CD4-positive, alpha-beta T cell treated with Interferon gamma for 1 hour (primary cell): ENCODE measurements at places on chromosomes 4 and X.
A peak's percentile ranks its signal among the peaks of the same experiment; 100 is the strongest.

- DNase-seq: peak; percentile 26
Measured at GRCh38 chrX:136780763-136781162, at the start of gene ARHGEF6. ARHGEF6 (minus strand) TSS chrX:136780932; CDS start chrX:136780882, 50 bp downstream.

- peak; percentile 17 for DNase-seq
Measured at GRCh38 chrX:4547213-4547836, 833.9 kb upstream of the PRKX start.

DNA sequence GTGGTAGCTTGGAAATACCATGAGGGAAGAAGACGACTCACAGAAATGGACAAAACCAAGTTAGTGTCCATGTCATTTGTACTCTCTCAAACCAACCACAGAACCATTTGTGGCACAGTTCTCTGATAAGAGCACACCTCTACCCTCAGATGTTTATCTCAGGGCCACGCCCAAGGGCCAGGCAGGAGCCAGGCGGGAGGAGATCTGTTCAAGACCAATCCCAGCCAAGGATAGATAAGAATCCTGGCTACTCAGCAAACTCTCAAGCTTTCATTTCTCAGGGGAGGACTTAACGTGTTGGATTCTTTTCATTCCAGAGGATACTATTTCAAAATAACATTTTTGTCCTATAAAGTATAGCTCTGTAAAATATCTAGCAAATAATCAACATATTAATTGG lies 95.0 kb downstream of the NYX start:
- DNase-seq: no peak

GRCh38 chr4:98411731-98412130 lies 150.5 kb downstream of the RAP1GDS1 start:
- no peak for DNase-seq

DNA sequence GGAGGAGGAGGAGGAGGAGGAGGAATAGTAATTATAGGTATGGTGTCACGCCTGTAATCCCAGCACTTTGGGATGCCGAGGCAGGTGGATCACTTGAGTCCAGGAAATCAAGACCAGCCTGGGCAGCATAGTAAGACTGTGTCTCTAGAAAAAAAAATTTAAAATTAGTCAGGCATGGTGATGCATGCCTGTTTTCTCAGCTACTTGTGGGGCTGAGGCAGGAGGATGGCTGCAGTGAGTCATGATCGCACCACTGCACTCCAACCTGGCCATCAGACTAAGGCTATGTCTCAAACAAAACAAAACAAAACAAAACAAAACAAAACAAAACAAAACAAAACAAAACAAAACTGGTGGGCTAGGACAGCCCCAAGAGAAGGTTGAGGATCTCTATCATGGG lies 3.0 kb downstream of the STARD8 start:
- no peak for DNase-seq

GRCh38 chr4:175811228-175811627 lies 836 bp downstream of the GPM6A start:
- no peak for DNase-seq

DNA sequence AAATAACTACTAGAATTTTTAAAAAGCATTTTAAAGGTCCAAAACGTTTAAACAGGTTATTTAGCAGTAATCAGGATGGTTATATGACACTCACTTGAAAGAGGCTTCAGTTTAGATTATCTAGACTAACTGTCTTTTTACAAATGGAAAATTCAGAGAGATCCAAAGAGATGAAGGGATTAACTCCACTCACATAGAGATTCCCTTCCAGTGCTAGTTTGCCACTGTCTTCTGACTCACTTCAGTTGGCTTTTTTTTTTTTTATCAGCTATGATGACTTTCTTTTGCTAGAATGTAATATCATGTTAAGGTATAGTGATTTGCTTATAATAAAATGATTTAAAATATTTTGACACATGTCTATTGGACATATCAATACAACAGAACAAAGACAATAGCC lies 43.8 kb downstream of the GALNT7 start:
- DNase-seq: no peak

DNA sequence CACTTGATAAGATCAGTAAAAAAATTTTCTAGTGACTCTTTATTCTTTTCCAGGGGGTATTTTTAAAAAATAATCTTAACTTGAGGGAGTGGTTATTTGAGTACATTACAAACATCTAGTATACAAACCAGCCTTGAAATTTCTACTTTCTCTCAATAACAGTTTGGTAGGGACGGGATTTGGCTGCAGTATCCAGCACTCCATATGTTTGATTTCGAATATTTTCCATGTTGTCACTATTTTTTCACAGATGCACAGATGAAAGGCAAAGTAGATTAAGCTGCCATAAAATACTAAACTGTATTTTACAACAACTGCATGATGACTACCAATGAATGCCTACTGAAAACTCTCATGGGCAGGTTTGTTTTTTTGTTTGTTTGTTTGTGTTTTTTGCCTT lies 225.0 kb downstream of the COX7B2 start:
- no peak for DNase-seq

DNA sequence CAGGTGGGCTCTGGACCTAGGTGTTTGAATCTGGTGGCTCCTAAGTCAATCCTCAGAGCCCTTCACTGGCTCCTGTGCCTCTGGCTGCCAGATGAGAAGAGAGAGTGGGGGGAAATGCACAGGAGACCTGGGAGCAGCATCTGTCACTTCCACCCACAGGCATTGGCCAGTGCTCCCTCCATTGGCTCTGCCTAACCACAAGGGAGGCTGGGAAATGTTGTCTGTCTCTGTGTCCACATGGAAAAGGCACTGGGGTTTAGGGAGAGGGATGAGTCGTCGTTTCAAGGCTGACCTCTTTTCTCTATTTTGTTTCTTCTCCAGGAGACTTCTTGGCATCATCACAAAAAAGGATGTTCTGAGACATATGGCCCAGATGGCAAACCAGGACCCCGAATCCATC lies 76.4 kb downstream of the CLCN4 start:
- no peak for DNase-seq

- DNase-seq: no peak
Measured at GRCh38 chr4:105710678-105711077, 2.1 kb downstream of the GSTCD start.

- no peak for DNase-seq
Measured at GRCh38 chr4:20592663-20593062, 107.6 kb upstream of the PACRGL start.

DNA sequence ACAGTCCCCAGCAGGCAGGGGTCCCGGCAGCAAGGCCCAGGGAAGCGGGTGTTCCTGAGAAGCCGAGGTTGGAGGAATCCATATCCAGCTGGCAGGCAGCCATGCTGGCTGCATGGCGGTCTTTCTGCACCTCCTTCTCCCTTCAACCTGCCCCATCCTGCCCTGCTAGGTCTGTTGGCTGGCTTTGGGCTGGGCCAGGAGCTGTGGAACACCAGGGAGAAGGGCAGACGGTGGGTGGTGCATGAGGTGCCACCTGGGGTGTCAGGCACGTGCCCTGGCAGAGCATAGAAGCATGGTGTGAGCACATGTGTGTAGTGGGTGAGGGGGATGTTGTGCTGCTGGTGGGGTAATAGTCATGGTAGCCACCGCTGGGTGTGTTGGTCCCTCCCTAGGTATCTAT lies 150.1 kb downstream of the PJA1 start:
- DNase-seq: no peak

- DNase-seq: no peak
Measured at GRCh38 chrX:135389243-135389642, 32.5 kb upstream of the SMIM10L2A start.

GRCh38 chr4:58093352-58093751 lies 983.2 kb upstream of the IGFBP7 start:
- no peak for DNase-seq

GRCh38 chrX:44422631-44423030 lies 79.2 kb upstream of the EFHC2 start:
- no peak for DNase-seq

DNA sequence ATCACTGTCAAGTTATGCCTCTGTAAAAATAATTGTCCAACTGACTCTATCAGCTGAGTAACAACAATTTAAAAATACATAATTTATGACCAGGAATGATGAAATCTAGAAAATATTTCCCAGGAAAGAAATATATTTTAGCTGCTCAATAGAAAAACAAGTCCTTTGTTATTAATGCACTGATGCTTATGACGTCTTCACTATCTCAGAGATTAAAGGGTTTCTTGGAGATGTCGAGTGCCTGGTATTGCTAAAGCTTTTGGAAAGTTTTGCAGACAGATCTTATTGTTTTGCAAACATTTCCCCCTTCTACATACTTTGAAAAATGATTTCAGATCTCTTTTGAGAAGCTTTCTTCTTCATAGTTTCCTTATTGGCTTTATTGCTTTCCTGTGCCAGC lies 154.6 kb upstream of the RPS6KA3 start:
- DNase-seq: no peak

GRCh38 chrX:106894978-106895452 lies 8.1 kb downstream of the RIPPLY1 start:
- DNase-seq: no peak

DNA sequence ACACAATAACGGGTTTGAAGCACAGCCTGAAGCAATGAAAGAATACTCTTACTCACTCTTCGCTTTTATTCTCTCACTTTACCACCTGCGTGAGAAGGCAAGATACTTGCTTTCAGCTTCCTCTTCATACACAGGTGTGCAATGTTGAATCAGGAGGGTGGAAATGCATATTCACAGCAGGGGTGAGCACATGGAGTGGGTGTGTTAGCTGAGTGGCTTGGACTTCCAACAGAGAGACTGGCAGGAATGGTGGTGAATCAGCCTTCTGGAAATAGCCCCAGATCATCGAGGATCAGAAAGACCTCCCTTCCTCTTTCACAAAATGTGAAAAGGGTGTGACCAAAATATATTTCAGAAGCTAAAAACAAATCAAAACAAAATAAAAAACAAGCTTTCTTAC lies 521.2 kb downstream of the STIM2 start:
- DNase-seq: no peak

GRCh38 chrX:275967-276580 lies 5.1 kb upstream of the PLCXD1 start:
- peak; percentile 40 for DNase-seq

DNA sequence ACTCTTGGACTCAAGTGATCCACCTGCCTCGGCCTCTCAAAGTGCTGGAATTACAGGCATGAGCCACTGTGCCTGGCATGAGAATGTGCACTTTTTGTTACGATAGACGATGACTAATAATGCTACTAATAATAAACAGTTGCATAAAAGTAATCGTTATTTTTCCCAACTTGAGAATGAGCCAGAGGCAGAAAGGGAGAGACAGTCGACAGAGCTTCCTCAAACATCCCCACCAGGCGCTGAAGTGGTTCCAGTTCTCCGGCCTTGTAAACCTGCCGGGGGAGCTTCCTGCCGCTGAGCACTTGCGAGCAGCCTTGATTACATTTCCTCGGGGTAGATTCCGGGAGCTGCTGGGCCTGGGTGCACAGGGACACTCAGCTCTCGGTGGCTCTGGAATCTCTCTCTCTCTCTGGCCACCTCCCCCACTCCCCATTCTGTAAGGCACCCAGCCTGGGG lies 8.9 kb upstream of the HTRA3 start:
- no peak for DNase-seq

DNA sequence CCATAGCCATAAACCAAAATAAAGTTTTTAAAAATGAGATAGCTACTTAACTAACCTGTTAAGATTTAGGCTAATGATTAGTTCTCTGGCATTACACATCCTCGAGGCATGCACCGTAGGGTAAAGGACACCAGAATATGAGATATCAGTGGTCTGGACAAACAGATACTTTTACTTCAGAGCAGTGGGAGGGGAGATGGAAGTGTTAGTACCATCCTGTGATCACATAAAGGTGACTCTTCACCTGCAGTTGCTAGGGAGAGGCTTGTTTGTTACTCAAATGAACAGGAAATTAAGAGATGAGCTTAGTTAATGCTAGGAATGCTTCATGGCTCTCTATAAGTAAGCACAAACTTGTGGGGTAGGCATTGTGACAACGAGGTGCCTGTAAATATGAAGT lies 624.4 kb upstream of the MAGEB2 start:
- no peak for DNase-seq

DNA sequence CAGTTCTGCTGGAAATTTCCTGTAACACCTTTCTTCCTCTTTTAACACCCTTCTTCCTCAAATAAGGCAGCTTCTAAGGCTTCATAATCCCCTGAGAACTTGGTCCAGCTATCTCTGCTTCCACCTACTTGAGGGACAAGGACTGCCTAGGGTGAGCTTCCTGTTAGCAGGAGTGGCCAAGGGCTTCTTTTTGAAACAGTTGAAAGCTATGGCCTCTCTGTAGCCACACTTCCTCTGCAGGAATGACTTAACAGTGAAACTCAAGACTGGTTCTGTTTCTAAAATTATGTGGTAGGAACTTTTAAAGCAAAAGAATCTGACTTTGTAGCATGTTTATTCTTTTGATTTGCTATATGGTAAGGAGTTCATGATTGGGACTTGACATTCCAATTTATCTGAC lies 108.5 kb upstream of the WDR1 start:
- DNase-seq: no peak

- DNase-seq: no peak
Measured at GRCh38 chr4:140057701-140058100, 96.3 kb downstream of the MAML3 start.

GRCh38 chr4:184994010-184994622 lies 24.2 kb upstream of the HELT start:
- no peak for DNase-seq

DNA sequence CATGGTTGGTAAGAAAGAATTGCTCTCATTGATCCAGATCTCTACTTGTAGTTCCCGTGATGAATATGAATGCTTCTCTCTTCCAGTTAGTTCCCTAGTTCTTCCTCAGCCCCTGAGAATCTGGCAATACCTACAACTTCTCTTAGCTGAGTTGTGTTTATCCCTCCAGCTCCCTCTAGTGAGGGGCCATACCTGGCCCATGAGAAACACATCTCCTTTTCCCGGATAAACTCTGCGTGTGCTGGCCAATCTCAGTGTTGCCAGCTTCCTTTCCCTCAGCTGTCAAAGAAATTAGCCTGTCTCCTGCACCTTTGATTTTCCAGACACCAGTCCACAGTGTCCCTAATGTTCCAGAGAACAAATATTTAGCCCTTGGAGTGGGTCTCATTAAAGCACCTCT lies 5.7 kb downstream of the CBLL2 start:
- no peak for DNase-seq

DNA sequence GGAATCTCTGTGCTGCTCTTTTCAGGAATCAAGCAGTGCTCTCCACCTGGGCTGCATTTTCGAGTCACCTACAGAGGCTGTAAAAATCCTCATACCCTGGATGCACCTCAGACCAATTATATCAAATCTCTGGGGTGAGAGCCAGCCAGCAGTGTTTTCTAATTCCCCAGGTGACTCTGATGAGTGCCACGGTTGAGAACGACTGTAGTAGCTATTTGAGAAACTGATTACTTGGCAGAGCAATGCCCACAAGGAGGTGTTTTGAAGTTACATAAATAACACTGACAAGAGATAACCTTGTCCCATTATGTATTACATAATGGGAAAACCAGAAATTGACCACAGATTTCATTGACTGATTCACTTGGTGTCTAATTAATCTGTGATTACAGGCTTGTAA lies 46.8 kb downstream of the CLCN4 start:
- no peak for DNase-seq

DNA sequence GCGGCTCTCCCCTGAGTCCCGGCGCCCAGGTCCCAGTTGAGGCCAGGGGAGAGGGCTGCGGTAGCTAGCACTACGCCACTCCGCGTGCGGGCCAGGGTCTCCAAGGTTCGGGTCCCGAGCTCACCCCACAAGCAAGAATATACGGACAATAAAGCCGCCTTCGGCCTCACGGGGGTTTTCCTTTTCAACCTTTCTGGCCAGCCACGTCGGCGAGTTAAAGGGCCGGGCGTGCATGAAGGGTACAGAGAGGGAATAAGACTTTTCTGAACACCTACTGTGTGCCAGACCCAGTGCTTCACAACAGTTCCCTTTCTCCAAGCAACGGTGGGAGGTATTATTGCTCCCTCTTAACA lies 138.5 kb upstream of the ZIC3 start:
- DNase-seq: no peak

GRCh38 chrX:68902706-68903504 lies 74.1 kb downstream of the EFNB1 start:
- DNase-seq: no peak

- DNase-seq: no peak
Measured at GRCh38 chr4:33831442-33832066, 2412.8 kb downstream of the ARAP2 start.
